ENCODE measurements at places on chromosomes 12 and 14.

GRCh38 chr14:100665511-100666032 lies 61.1 kb upstream of the DLK1 start:
- DNase-seq: no peak

GRCh38 chr14:22143363-22143762 lies 445.7 kb downstream of the DAD1 start:
- no peak for DNase-seq

GRCh38 chr14:100737526-100737925 lies 10.8 kb downstream of the DLK1 start:
- DNase-seq: no peak

- DNase-seq: no peak
These were observed 198.1 kb downstream of the ERC1 start for GRCh38 chr12:1189163-1189562.

GRCh38 chr12:56129206-56129941 lies 1.3 kb downstream of the ESYT1 start:
- DNase-seq: peak; percentile 83

- no peak for DNase-seq
These were observed 552 bp downstream of the TAPBPL start for GRCh38 chr12:6452245-6452943.

GRCh38 chr12:42798811-42799438 lies 209.4 kb upstream of the PRICKLE1 start:
- no peak for DNase-seq

- DNase-seq: no peak
These were observed 159.4 kb downstream of the EPS8 start for GRCh38 chr12:15629761-15630160.

GRCh38 chr12:69130064-69130463 lies 109.3 kb upstream of the CPSF6 start:
- no peak for DNase-seq

DNA sequence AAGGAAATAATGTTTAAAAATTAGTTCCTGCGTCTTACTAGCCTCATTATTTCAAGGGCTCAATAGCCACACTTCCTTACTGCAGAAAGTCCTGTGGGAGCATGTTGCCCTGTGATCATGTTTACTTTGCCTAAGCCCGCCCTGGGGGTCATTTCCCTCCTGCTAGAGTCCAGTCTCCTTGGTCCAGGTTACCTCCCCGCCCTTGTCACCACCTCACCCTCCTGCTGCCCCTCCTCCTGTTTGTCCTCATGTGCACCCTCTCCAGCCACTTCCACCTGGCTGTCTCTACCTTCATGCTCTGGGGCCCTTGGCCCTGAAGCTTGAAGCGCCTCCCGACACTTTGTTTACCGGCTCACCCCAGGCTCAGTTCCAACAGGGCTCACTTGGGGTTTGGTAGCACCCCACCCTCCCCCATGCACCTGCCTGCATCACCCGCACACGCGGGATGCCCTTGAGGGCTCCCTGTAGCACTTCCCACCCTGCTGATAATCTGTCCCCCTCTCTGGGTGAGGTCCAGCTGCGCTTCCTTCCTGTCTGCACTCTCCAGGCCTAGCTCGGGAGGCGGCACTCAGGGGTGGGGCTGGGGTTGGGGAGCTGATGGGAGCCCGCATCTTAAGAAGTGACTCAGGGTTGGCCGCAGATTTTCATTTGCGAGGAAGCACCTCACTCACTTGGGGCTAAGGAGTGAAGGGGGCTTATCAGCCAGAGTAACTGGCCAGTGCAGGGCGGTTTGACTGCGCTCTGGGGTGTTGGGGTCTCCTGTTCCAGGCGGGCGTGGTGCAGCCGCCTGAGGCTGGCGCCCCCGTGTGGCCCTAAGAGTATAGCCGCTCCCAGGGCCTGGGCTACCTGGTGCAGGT lies 40.1 kb downstream of the SMIM41 start:
- peak; percentile 25 for DNase-seq

DNA sequence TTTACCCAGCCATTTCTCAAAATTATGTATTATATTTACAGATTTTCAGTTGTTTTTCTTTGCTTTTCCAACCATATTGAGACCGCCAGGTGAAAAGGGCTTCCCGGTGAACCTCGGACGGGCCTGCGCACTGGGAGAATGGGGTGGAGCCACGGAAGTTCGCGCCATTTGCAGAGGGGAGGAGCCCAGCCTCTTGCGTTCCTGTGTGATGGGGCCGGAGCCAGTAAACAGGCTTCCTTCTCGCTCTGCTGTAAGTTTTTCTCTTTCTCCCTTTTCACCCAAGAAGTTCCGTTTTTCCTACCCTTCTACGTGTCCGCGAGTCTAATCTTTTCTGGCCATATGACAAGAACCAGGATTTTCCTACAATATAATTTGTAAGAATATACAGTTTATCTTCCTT lies 1108.8 kb upstream of the SEL1L start:
- no peak for DNase-seq

DNA sequence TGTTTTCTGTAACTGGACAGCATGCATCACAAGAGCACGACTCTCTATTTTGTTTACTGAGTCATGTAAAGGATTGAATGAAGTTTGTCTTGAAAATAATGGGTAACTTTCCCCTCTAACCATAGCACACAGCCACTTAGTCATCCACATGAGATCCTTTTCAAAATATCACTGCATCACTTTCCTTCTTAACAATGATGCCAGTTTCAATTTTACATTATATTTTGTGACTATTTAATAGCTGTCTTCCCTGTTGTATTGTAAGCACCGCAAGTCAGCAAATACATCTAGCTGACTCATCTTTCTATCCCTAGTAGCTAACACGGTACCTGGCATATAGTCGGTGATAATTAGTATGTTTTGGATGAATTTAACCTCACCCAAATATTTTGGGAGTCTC lies 83.3 kb upstream of the PPM1H start:
- DNase-seq: no peak

- DNase-seq: no peak
These were observed 75.4 kb downstream of the CCDC92 start for GRCh38 chr12:123897221-123897620.

GRCh38 chr12:70849265-70849960 lies 71.1 kb downstream of the PTPRR start:
- no peak for DNase-seq

GRCh38 chr14:68953196-68953555 lies 25.9 kb downstream of the ACTN1 start:
- no peak for DNase-seq

DNA sequence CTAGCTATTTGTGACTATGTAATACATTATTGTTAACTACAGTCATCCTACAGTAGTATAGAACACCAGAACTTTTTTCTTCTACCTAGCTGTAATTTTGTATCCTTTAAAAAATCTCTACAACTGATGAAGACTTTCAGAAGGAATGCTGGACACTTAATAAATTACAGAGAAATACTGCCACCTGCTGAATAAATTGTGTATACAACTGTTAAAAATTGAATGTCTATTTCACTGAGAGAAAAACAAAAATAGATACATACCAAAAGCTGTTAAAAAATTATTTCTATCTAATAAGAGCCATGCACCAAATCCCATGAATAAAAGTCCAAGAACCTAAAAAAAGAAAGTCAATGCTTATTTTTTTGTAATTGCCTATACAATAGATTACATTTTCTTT lies 6.6 kb downstream of the TSPAN19 start:
- peak; percentile 2 for DNase-seq

- DNase-seq: no peak
These were observed 24.1 kb upstream of the PELI2 start for GRCh38 chr14:56094076-56094475.

DNA sequence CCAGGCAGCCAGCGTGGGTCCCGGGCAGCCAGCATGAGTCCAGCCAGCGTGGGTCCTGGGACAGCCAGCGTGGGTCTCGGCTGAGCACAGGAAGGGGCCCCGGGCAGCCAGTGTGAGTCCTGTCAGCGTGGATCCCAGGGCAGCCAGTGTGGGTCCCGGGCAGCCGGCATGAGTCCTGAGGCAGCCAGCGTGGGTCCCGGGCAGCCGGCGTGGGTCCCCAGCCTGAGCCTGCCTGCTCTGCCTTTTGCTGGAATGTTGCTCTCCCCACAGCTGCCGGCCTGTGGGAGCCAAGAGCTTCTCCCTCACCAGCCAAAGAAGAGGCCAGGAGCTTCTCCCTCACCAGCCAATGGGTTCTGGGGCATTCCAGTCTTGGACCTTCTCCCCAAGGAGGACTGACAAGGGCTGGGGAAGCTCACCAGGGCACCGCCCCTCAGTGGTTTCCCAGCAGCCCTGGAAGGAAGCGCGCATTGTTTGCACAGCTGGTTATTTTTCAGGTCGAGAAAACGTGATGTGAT lies 15.0 kb upstream of the RFLNA start:
- no peak for DNase-seq

DNA sequence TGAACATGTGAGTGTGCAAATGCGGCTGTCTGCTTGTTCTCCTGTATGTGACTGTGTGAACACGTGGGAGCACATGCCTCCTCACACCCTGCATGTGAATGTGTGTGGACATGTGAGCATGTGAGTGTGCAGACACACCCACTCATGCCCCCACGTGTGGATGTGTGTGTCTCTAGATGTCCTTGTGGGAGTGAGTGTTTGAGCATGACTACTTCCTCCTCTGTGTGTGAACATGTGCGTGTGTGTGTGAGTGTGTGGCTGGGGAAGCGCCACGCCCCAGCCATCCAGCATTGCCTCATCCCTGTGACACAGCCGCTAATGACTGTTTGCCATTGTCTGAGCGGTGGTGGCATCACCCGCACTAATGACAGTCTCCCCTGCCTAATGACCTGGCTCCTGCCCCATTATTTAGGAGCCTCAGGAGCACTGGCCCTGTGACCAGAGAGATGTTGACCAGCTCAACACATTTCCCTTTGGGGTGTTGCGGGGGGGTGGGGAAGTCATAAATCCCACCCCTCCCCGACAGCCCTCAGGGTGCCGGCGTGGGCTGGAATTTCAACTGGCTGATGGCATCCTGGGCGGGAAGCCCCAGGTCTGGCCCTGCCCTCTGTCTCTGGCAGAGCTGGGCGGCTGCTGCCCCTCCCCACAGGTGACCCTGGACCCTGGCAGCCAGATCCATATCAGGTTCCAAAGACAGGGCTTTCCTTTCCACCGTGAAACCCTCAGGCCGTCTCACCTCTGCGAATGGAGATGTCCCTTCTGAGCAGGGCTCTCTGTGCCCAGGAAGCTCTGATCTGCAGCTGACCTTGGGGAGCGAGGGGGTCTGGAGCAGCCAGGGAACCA lies 11.5 kb upstream of the KRT80 start:
- peak; percentile 9 for DNase-seq

DNA sequence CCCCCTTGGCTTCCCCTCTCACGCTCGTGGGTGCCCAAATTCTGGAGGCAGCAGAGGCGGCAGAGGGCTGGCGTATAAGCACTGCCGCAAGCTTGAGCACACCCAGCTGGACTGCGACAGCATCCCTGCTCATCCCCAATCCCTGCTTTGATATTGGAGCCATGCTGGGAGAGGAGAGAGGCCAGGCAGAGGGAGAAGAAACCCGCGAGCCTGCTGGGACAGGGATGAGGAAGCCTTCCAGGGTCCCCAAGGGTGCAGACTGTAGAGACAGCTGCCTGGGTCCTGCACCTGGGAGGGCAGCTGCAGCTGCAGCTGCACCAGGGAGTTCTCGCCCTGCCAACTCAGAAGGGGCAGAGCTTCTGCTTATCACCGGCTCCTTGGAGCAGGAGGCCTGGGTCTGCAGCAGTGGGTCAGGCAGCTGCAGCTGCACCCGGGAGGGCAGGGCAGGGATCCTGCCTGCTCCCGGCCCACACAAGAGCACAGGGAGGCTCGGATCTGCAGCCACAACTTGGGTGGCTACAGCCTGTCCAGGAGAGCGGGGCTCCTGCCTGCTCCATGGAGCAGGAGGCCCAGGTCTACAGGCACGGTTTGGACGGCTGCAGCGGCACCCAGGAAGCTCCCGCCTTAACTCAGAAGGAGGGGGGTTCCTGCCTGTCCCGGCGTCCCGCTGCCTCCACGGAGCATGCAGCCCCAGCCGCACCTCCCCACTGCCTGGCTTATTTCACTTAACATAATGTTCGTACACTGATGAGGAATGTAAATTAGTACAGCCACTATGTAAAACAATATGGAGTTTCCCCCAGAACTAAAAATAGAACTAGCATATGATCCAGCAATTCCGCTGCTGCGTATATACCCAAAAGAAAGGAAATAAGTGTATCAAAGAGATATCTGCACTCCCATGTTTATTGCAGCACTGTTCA lies 60.4 kb upstream of the SGPP1 start:
- no peak for DNase-seq

- DNase-seq: no peak
These were observed 6.8 kb downstream of the RIN3 start for GRCh38 chr14:92520102-92521057.

DNA sequence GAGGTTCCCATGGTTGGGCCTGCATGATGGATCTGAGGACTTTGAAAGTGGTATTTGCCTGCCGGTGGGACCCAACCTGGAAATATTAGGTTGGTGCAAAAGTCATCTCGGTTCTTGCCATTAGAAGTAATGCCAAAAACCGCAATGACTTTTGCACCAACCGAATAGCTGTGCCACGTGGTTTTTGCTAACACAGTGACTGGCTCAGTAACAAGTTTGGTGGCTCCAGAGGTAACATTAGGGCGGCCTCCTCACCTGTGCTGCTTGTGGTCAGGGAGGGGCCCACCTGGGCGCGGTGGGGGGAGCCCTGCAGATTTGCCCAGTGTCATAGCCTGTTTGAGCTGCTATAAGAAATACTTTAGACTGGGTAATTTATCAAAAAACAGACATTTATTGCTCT lies 1.8 kb downstream of the BDKRB2 start:
- no peak for DNase-seq

DNA sequence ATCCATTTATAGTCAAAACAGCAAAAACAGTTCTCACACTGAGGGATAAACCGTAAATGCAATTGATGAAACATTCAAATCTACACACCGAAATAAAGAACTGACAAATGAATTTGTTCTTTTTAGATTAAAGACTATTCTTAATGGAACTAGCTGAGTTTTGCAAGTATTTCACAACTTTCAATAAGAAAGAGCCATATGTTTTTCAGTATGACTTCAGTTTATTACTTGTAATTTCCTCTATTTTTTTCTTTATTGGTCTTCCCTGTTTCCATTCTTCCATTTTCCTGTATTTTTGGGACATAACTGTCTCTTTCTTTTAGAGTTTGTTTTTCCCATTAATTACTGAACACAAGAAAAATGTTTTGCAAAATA lies 4.3 kb downstream of the BCAT1 start:
- no peak for DNase-seq

GRCh38 chr14:26870722-26871617 lies 273.1 kb upstream of the NOVA1 start:
- no peak for DNase-seq

- no peak for DNase-seq
These were observed 155.1 kb downstream of the PIK3C2G start for GRCh38 chr12:18416412-18416811.

GRCh38 chr12:32482226-32482625 lies 82.9 kb downstream of the FGD4 start:
- no peak for DNase-seq
